ENCODE measurements at places on chromosomes 5 and 9.

- peak; percentile 75 for DNase-seq
These were observed 67.1 kb downstream of the KLF4 start for GRCh38 chr9:107422189-107423185.

GRCh38 chr5:172683645-172684471 lies 42.8 kb downstream of the NEURL1B start:
- DNase-seq: no peak

DNA sequence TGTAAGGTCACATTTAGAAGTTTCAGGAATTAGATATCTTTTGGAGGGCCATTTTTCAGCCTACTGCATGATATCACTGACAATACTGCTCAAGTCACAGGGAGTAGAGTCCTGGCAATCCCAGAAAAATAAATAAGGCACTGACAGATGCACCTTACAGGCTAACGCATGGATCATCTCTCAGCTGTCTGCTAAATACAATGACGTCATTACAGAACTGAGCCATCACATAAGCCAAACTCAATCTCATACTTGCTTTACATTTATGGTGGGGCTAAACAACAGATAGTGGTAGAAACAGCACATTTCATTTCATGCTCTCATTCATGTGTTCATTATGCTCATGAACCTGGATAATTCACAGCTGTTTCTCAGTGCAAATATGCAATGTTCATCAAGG lies 243.7 kb downstream of the SEMA5A start:
- DNase-seq: peak; percentile 31

- peak; percentile 4 for DNase-seq
These were observed 132.6 kb upstream of the PDE4D start for GRCh38 chr5:60026161-60026560.

- DNase-seq: no peak
These were observed 444.3 kb downstream of the ENC1 start for GRCh38 chr5:74196233-74196632.

DNA sequence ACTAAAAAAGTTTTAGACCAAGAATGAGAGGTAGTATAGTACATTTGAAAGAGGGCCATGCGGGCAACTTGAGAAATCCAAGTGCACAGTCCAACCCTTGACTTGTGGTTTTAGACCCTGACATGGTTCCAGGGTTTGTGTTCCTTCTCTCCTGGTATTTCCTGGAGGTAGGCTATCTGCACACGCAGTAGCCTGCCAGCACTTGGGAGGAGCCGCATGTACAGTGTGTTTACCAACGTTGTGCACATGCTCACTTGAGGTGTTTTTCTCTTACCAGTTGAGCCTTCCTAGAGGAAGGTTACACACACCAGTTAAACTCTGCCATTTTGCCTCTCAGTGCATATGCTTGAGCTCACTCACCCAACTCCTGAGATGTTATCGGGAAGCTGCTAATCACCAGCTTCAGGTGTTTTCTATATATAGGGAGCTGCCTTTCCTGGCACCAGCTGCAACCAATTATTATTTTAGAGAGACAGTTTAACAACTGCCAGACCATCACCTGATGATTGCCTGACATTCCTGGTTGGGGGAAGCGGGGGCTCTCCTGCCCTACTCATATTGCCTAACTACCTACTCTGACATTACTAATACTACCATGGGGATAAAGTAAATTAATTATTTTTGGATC lies 593.4 kb upstream of the TUSC1 start:
- DNase-seq: peak; percentile 36

GRCh38 chr5:125154301-125155110 lies 408.1 kb upstream of the ZNF608 start:
- DNase-seq: peak; percentile 8

GRCh38 chr5:33944543-33945132 lies 8.5 kb downstream of the RXFP3 start:
- DNase-seq: no peak

DNA sequence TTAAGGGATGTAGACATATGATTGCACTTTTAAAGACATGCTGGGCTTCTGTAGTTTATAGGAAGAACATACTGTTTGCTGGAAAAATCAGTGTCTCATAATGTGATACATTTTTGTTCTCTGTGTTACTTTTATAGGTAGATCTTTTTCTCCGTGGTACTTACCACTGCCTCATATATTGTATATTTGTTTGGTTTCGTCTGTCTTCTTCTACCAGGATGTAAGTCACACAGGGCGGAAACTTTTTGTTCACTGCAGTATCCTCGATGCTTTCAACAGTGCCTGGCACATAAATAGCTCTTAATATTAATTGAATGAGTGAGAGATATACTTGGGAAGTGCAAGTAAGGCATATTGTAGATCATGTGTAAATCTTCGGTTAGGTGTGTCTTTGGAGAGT lies 135.4 kb downstream of the GDNF start:
- no peak for DNase-seq
